ENCODE measurements at places on chromosomes 11 and 22.
A peak's percentile ranks its signal among the peaks of the same experiment; 100 is the strongest.

- DNase-seq = no peak
Observed at GRCh38 chr22:23268877-23269276, 88.6 kb downstream of the BCR start.

- no peak for DNase-seq
Observed at GRCh38 chr11:23856654-23857053, 640.2 kb upstream of the LUZP2 start.

DNA sequence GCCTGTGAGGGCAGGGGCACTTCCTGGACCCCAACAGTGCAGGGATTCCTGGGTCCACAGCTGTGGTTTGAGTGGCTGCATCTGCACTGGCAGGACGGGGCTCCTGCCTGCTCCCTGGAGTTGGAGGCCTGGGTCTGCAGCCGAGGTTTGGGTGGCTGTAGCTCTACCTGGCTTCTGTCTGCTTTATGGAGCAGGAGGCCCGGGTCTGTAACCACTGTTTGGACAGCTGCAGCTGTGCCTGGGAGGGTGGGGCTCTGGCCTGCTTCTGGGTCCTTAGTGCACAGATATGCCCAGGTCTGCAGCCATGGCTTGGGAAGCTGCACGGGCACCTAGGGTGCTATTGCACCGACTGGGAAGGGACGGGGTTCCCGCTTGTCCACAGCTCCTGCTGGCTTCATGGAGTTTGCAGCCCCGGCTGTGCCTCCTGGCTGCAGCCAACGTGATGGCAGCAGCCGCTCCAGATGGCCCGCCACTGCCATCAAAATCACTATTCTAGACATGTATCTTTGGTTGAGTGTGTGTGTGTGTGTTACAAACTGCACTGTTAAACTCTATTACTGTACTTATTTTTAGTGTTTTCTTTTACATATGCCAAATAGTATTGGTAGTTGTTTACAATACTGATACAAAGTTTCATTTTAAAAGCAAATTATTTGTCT lies 412.3 kb upstream of the KIRREL3 start:
- no peak for DNase-seq

GRCh38 chr11:10541561-10541930 lies 559 bp upstream of the RNF141 start:
- DNase-seq = no peak

- peak; percentile 62 for DNase-seq
Observed at GRCh38 chr11:11533751-11534150, 88.1 kb downstream of the GALNT18 start.

DNA sequence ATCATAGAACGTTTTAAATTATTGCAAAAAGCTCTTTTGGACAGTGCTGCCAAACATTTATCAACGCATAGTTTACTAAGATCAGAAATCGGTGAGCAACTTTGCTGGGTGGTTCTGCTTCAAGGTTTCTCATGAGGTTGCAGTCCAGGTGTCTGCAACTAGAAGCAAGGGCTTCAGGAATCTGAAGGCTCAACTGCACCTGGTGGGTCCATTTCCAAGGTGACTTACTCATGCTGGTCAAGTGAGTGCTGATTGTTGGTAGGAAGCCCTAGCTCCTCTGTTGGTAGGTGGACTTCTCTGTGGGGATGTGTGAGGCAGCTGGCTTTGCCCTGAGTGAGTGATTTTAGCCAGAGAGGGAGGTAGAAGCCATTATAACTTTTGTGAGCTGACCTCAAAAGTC lies 22.5 kb downstream of the ARHGEF12 start:
- no peak for DNase-seq

- no peak for DNase-seq
Observed at GRCh38 chr11:80783561-80783960, 1342.7 kb upstream of the TENM4 start.

DNA sequence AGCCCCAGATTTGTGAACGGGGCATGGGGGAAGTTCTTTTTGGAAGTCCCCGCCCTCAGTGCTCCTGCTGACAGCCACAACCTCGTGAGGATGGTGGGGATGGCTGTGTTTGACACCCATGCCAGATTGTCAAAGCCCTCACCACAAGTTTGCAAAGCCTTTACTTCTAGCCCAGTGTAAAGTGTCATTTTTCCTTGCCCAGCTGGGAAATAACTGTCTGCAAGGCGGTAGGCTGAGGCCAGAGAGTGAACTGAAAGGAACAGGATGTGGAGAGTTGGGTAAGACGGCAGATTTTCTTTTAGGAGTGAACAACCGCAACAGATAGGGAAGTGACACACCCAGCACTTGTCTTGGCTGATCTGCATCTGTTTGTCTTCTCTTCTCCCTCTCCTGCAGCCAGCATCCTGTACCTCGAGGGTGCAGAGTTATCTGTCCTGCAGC lies 13.6 kb downstream of the IL17RA start:
- DNase-seq = no peak

DNA sequence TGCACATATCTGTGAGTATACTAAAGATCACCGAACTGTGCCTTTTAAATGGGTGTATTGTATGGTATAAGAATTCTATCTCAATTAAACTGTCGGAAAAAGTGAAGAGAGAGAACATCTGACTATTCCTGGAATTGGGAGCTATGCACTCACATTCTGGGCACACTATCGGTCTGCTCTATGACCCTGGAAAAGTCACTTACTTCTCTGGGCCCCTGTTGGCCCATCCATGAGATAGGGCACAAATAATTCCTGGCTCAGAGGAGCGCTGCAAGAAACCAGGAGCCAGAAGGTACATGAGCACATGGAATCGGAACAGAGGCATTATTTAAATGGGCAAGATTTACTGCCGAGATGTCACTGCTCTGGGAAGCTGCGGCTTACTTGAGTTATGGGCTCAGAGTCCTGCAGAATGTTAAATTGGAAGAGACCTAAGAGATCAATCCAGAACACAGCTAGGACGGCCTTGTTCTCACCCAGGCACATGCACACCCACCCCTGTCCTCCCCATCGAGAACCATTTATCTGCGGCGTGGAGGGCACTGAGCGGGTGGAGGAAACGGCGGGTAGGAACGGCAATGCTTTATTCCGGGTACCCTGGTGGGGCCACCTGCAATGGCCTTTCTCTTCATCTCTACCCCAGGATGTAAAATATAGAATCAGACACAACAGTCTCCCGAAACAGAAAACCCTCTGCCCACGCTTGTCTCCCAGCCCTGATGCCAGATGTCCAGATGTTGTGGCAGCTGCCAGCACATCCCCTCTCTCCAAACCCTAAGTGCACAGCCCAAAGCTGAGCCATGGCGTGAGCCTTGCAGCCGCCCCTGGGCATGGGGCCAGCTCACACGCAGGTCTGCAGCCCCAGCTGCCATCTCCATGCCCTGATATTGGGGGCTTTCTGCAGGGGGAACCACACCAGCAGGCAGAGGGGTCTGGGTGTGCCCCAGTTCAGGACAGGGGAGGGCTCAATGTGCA lies 142.4 kb downstream of the DSCAML1 start:
- no peak for DNase-seq

GRCh38 chr11:101458161-101458560 lies 125.6 kb downstream of the TRPC6 start:
- no peak for DNase-seq

DNA sequence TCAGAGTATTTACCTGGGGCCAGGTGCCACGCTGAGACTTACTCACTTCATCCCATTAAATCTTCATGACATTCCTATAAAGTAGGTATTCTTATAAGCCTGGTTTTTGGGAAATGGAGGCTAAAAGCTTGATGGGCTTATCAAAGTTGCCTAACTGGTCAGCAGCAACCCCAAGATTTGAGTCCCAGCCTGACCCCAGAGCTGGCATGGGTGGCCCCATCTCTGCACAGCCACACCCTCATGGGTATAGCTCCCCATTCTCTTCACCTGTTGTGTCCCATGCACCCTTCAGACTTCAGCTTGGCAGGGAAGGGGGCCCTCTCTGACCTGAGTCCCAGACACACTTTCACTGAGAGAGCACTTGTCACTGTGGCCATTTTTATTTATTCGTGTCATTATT lies 37.4 kb upstream of the TP53I11 start:
- DNase-seq = no peak

- no peak for DNase-seq
Observed at GRCh38 chr22:39765661-39766060, 127.9 kb downstream of the ENTHD1 start.

GRCh38 chr11:74847395-74847794 lies 98.7 kb downstream of the RNF169 start:
- no peak for DNase-seq

- no peak for DNase-seq
Observed at GRCh38 chr22:40302149-40302548, 44.2 kb upstream of the ADSL start.

- no peak for DNase-seq
Observed at GRCh38 chr11:117303646-117304315, 12.3 kb downstream of the BACE1 start.

DNA sequence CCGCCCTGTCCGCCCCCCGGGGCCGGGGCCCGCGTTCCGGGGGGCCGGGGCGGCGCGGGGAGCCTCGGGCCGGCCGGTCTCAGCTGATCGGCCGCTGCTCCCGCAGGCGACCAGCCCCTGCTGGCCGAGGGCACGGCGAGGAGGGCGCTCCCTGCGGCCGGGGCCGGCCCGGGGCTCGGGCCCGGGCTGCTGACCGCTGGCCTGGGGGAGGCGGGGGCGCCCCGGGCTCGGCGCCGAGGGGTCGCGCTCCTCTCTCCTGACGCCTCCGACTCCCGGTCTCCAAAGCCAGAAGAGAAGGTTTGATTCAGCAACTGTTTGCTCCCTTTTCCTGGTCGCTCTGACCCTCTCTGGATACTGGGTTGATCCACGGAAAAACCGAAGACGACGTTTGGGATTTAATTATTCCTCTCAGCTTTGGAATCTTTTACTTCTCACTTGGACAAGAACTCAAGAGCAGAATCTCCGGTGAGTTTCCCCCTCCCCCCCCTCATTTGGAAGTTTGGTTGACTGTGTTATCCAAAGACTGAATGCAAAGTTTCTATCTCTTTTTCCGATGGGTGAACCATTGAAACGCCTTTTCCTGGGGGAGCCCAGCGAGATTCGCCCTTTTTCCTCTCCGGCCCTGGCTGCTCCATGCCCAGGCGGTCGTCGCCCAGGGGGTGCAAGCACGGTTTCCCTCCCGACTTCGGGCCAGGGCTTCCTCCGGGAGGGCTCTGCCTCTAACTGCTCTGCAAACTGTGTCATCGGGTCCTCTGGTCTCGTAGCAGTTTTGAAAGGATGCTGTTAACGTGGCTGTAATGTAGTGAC lies 725 bp downstream of the KDM2A start:
- DNase-seq = no peak

- DNase-seq = no peak
Observed at GRCh38 chr11:59218893-59219292, 6.2 kb upstream of the MPEG1 start.

DNA sequence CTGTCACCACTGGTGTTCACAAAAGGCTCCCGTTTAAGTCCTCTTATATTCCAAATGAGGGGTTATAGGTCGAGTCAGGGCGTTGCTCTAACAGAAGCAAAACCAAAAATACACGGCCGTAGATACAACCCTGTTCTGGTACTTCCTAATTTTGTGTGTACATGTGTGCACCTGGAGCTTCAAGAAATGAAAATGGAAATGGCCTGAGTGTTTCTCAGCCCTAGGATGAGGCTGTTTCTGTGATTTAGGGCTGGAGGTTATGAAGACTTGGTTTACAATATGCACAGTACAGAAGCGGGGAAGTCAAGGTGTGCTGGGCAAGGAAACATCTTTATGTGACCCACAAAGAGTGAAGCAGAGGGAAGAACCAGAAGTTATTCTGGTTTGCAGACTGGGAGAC lies 110.4 kb upstream of the OR4B1 start:
- no peak for DNase-seq

DNA sequence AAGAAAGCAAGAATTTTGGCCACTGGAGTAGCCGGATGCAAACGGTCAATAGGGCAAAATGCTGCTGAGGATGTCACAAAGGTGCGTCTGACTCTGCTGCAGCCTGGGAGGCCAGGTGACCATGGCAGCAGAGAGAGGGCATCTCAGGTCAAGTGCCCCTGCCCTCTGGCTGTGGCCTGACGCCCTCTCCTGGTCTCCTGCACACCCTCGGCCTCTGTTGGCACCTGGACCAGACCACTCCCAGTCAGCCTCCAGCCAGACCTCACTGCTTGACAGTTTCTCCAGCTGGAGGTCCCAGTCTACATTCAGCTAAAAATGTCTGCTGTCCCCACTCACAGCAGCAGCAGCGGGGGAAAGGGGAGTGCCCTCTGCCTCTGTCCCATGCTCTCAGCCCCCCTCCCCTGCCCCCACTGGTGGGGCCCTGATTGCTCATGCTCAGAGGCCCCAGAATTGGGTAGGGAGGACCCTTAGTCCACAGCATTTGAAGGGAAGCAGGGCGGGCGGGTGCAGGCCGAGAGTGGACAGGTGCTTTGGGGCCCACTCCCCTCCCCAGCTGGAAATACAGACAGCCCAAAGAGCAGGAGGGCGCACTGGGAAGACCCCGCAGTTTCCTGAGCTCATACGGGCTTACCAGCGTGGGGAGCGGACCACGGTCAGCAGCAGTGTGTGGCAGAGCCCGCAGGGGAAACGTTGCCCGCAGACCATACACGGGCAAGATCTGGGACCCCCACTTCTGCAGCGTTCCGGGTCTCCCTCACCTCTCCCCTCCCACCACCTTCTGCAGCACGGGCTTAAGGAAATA lies 1.6 kb upstream of the BRSK2 start:
- DNase-seq = no peak

GRCh38 chr11:13896175-13896980 lies 66.1 kb upstream of the SPON1 start:
- DNase-seq = no peak

- DNase-seq = no peak
Observed at GRCh38 chr22:33401291-33401690, 343.1 kb upstream of the SYN3 start.

GRCh38 chr11:76658651-76659650 lies 11.6 kb downstream of the LRRC32 start:
- DNase-seq = no peak

DNA sequence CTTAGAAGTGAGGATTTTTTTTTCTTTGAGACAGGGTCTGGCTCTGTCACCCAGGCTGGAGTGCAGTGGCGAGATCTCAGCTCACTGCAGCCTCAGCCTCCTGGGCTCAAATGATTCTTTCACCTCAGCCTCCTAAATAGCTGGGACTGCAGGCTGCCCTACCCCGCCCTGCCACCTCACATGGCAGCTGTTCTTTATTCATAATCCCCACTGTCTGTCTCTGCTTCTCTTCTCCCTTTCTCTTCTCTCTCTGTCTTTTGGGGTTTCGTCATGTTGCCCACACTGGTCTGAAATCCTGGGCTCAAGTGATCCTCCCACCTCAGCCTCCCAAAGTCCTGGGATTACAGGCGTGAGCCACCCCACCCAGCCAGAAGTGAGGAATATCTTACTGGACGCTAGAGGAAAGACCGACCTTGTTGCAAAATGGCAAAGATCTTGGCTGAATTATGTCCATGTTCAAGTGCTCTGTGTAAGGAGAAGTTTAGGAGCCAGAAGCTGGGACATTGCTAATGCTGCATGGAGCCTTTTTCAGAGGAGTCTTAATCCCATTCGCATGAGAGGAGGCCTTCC lies 21.9 kb downstream of the KRTAP5-5 start:
- no peak for DNase-seq

- DNase-seq = peak; percentile 51
Observed at GRCh38 chr22:50705219-50705691, 32.6 kb downstream of the SHANK3 start.

DNA sequence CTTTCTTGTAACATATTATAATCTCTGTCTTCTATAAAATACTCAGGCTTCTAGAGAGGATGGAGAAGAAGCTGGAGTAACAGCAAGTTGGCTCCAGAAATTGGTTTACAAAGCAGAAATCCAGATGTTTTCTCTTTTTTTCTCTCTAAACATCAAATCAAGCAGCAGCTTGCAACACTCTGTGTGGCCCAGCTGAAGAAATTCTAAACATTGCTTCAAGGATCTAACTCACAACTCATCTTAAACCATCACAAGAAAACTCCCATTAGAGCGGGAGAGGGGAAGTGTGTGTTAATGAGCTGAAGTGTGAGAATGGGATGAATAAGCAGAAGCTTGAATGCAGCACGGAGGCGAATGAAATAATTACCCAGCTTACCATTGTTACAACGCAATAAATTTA lies 146.5 kb downstream of the OPCML start:
- no peak for DNase-seq
